ENCODE measurements at places on chromosomes 13 and 19.

DNA sequence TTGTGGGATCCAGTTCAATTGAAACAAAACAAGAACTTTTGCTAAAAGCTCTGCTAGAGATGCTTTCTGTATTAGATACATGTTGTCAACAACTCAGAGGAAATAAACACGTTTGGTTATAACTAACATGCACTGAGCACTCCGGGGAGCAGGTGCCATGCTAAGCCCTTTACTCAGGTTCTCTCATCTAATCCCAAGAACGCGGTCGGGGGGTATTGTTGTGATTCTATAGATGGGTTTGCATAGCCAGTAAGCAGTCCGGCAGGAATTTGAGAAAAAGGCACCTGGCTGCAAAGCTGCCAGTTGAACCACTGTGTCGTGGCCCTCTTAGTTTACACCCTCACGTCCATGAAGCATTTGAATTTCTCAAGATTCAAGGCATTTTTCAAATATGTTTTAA lies 24.3 kb upstream of the SPACA7 start:
- no peak for DNase-seq

GRCh38 chr19:43486412-43486811 lies 18.1 kb downstream of the PHLDB3 start:
- DNase-seq: no peak

DNA sequence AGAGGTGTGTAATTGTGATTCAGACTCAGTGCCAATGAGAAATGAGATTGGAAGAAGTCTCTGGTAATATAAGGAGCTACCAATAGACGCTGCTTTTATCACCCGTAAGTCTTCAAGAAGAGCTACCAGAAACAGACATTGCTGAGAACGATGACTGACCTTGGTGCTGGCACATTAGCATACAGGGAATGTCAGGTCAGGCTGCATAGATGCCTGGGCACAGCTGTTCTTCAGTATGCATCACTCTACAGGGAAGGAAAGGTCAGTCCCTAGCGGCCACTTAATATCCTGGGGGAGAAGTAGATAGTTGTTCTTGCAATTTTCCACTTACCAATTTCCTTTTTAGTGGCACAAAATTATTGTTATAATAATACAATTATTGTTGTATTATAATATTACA lies 380.4 kb downstream of the PCDH9 start:
- DNase-seq: no peak

GRCh38 chr19:45110851-45111266 lies 17.9 kb downstream of the PPP1R37 start:
- DNase-seq: no peak

DNA sequence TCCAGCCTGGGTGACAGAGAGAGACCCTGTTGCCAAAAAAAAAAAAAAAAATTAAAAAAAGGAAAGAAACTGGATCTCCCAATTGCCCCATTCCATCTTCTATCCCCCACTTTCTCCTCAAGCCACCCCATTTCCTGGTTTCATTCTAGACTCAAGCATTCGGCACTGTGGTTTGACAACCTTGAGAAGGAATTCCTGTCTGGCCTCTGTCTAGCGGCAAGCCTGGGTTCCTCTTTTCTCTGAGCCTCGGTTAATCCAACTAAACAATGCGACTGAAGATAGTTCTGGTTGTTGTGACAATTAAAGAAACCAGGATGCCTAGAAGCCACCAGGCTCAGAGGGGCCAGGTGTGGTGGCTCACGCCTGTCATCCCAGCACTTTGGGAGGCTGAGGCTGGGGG lies 3.3 kb upstream of the C3 start:
- DNase-seq: no peak

DNA sequence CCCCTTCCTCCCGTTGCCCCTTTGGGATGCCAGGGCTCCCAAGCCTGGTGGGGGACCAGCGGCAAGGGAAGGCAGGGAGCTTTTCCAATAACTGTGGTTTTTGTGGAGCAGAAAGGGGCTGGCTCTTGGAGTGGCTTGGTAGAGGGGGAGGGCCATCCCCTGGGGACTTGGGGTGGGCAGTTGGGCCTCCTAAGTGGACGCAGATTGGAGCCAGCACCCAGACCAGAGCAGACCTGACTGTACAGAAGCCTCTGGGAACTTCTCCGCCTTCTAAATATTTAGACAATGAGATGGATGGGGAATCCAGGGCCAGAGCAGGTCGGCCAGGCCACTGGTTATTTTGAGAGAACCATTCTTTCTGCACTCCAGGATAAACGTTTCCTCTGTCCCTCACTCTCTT lies 4.2 kb downstream of the PTGIR start:
- DNase-seq: no peak

DNA sequence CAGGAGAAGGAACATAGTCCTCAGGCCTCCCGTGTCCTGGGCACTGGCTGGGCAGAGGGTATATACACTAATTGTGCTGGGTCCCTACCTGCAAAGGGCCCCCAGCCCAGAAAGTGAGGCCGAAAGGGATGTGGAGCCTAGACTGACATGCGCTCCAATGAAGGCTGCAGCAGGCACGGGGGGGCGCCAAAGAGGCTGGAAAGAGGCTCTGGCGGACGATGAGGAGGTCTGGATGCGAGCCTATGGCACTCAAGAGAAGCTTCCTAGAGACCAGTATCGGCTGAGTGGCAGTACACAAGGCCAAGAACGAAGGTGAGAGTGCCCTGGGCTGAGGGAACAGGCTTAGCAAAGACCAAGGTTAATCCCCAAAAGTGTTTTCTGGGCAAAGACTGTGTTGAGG lies 16.6 kb downstream of the VRK3 start:
- DNase-seq: no peak

DNA sequence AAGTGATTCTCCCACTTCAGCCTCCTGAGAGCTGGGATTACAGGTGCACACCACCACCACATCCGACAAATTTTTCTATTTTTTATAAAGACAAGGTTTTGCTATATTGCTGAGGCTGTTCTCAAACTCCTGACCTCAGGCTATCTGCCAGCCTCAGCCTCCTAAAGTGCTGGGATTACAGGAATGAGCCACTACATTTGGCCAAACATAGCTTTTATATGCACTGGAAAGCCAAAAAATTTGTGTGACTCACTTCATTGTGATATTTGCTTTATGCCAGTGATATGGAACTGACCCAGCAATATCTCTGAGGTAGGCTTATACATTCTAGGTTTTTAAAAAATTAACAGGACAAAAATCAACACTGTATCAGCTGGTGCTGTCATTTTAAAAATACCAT lies 26.8 kb upstream of the ACOD1 start:
- DNase-seq: no peak

- no peak for DNase-seq
These were observed 318.9 kb upstream of the HTR2A start for GRCh38 chr13:47215736-47216135.

DNA sequence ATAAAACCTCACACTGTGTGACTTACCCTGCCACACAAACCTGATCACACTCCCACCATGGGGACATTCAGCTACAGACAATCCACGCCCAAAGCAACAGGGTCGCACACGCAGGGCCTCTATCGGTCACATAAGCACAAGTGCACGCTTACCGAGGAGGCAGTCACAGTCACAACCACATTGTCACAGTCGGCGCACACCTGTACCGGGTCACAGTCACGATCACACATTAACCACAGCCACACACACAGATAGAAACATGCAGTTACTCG lies 579 bp downstream of the ZNF566 start:
- peak; percentile 67 for DNase-seq

GRCh38 chr13:105353654-105354053 lies 1181.8 kb downstream of the EFNB2 start:
- DNase-seq: no peak

DNA sequence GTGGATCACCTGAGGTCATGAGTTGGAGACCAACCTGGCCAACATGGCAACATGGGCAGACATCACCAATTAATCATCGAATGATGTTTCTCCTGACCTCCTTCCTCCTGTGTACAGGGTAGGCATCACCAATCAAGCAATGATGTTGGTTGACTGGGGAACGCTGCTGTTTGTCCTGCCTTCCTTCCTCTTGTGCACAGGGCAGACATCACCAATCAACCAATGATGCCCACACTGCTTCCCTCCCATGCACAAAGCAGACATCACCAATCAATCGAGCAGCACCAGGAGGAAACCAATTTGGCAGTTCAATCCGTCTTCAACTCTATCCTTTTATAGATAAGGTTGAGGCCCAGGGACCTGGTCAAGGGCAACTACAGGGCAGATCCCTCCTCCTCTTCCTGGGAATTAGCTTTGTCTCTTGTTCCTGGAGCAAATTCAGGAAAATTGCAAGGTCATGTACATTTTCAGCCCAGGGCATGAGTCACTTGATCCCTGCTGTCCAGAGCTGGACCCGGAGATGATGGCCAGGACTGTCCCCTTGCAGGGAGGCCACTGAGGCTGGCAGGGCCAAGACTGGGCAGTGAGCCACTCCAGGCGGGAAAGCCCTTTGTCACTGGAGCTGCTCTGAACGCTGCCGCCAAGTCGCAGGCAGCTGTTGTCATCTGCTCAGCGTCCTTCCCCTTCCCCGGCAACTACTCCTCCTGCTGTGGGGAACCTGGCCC lies 5.3 kb upstream of the CSNK1G2 start:
- DNase-seq: no peak

- peak; percentile 29 for DNase-seq
These were observed 23.0 kb upstream of the OLFM4 start for GRCh38 chr13:53005626-53006025.

GRCh38 chr19:55348317-55349034 lies 6.0 kb downstream of the COX6B2 start:
- no peak for DNase-seq

GRCh38 chr19:45887200-45887710 lies 1.3 kb upstream of the IRF2BP1 start:
- no peak for DNase-seq

DNA sequence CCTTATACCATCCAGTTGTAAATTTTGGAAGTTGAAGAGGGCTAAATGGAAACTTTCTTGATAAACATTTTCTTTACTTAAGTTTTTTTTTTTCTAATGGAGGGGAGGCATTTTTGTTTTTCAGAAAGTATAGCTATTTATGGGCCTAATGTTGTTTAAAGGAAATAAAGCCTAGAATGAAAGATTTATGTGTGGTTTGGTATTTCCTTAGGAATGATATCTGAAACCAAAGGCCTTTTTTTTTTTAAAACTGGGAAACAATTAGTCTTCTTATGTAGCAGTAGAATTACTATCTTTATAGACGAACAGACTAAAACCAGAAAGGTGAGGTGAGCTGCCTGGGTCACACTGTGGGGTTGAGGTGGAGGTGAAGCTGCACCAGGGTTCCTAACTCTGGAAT lies 80.1 kb downstream of the ESD start:
- DNase-seq: no peak

DNA sequence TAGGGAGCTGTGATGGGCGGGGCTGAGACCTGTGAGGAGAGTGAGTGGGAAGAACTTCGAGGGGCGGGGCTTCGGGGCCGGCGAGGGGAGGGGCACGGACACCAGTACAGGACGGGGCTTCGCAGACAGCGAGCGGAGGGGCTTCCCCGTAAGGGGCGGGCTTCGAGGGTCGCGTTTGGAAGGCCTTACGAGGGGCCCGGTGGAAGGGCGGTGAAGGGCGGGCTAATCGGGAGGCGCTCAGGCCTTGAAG lies 4.1 kb upstream of the EMP3 start:
- peak; percentile 67 for DNase-seq

GRCh38 chr13:64529874-64530485 lies 2700.2 kb downstream of the PCDH9 start:
- DNase-seq: no peak

DNA sequence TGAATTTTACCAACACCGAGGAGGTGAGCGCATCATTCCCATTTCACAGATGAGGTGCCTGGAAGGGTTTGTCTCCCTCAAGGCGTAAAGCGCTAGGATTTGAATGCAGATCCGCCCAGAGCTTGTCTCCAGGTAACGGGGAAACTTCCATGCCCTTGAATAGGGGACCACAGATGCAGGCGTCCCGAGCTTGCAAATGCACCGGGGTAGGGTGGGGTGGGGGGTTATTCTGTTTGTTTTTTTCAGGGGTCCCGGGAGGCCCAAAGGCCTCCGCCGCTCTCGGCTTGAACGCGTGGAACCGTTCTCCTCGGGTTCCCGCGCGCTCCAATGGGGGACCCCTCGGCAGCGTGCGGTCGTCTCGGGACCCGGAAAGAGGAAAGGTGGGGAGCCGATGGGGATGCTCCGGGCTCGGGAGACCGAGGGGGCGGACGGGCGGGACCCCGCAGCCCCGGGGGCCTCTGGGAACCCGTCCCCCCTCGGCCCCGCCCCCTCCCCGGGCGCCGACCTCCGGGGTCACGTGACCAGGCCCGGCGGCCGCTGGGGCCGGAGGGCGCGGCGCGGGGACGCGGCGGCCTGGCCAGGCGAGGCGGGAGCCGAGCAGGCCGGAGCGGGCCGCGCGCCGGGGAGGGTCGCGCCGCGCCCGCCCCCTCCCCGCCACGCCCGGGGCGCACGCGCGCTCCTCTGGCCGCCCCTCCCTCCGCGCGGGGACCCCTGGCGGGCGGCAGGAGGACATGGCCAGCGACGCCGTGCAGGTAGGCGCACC lies at the start of gene PKN1:
Gene PKN1 (plus strand): TSS at position 516 of the 763 bp plus-strand sequence. CDS start 216 bp downstream, at position 732.
- DNase-seq: peak; percentile 23

- DNase-seq: no peak
These were observed at the start of gene KCNJ14 for GRCh38 chr19:48455171-48455907. Gene KCNJ14 (plus strand): TSS chr19:48455574. CDS start chr19:48461725, 6,151 bp downstream.

DNA sequence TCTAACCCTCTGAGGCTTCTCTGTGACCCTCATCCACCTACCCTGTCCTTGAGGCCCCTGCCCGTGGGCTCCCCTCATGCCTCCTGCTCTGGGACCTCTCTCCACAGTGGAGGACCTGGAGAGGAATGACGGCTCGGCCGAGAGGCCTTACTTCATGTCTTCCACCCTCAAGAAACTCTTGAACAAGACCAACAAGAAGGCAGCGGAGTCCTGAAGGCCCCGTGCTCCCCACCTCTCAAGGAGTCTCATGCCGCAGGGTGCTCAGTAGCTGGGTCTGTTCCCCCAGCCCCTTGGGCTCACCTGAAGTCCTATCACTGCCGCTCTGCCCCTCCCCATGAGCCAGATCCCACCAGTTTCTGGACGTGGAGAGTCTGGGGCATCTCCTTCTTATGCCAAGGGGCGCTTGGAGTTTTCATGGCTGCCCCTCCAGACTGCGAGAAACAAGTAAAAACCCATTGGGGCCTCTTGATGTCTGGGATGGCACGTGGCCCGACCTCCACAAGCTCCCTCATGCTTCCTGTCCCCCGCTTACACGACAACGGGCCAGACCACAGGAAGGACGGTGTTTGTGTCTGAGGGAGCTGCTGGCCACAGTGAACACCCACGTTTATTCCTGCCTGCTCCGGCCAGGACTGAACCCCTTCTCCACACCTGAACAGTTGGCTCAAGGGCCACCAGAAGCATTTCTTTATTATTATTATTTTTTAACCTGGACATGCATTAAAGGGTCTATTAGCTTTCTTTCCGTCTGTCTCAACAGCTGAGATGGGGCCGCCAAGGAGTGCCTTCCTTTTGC lies 10.8 kb upstream of the ILF3 start:
- no peak for DNase-seq
